ENCODE measurements at places on chromosomes 13 and 19.

DNA sequence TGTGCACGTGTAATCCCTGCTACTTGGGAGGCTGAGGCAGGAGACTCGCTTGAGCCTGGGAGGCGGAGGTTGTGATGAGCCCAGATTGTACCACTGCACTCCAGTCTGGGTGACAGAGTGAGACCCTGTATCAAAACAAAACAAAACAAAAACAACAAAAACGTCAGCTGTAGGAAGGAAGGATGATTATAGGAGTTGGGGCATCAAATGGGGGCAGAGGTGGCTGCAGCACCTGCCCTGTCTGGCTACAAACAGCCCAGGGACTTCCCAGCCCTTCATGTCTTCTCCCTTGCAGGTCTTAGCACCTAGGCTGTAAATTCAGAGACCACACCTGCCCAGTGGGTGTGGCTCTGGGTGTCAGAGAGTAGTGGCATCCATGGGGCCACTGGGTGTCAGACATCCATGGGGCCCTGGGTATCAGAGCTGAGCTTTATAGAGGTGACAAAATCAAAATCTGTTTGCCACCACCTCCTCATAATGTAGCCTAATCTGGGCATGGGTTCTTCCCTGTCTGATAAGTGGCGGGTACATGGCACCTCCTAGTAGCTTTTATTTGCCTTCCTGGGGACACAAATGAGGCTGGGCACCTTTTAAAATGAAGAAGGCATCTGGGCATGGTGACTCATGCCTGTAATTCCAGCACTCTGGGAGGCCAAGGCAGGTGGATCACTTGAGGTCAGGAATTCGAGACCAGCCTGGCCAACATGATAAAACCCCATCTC lies 4.7 kb upstream of the B3GNT3 start:
- DNase-seq = no peak

DNA sequence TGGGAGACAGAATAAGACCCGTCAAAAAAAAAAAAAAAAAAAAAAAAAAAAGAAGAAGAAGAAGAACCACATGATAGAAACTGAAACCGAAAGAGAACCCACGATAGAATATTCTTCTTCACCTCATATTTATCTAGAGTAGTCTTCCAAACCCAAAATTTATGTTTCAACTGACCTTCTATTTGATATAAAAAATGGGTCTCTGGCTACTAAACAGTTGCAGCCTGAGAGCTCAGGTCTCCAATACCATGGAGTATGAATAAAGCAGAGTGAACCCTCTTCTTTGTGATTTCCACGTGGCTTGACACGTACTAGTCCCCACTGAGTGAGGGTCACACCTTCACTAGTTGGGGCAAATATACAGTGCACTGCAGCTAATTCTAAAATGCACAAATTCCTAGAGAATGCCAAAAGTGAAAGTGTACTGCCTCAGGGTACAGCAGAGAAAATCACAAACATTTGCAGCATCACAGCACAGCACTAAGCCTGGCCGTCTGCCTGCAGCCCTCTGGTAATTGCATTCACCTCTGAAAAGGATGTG lies 30.8 kb upstream of the RFC3 start:
- no peak for DNase-seq

- DNase-seq = no peak
These were observed 9.5 kb upstream of the GJB6 start for GRCh38 chr13:20241593-20241992.

- no peak for DNase-seq
These were observed 2.1 kb upstream of the TPRX1 start for GRCh38 chr19:47806435-47806834.

DNA sequence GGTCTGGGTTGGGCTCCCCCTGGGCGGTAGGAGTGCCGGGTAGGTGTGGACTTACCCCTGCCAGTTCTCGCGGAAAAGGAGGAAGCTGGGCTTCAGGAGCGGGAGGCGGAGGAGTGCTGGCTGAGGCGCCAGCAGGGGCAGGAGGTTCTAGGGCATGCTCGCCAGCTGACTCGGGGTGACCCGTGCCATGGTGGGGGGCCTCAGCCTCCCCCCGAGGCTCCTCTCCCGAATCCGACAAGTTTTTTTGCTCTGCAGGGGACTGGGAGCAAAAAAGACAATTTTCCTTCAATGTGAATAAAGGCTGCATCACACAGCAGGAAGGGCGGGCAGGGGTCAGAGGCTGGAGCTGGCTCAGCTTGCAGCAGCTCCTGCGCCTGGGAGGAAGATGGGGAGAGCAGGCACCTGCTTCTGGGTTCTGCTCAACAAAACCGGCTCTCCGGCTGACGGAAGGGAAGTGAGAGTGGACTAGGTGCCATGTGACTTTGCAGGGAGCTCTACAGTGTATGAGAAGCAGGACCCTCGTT lies 26.5 kb downstream of the RANBP3 start:
- DNase-seq = no peak

- no peak for DNase-seq
These were observed 967 bp upstream of the TPT1 start for GRCh38 chr13:45341799-45342500.
